A673 (cell line): ENCODE measurements at places on chromosomes 5 and 9. TPM values are rescaled to one million over a fixed set of nuclear protein-coding genes. Genes with fewer than 3 reads are reported as not detected.

ARRDC1 gene
- total RNA-seq, result 13.3 and 18.3 TPM in 2 replicates

AGXT2 gene
- not detected in 2 replicates for total RNA-seq

MARCOL gene
- total RNA-seq, result not detected in 2 replicates

CKMT2 gene
- total RNA-seq, result not detected in 2 replicates

NKD2 gene
- total RNA-seq, result 22.9 and 23.5 TPM in 2 replicates

IL5 gene
- not detected in 2 replicates for total RNA-seq

IFNE gene
- total RNA-seq, result not detected in 2 replicates

QRFP gene
- total RNA-seq, result not detected in 2 replicates

MACIR gene
- total RNA-seq, result 22.3 and 23.4 TPM in 2 replicates

PLPPR1 gene
- not detected in 2 replicates for total RNA-seq

MAP3K1 gene
- 6.3 and 7.2 TPM in 2 replicates for total RNA-seq

ZNF462 gene
- 38.4 and 40.5 TPM in 2 replicates for total RNA-seq

SIL1 gene
- 18.7 and 22.0 TPM in 2 replicates for total RNA-seq

ANKRD18B gene
- not detected in 2 replicates for total RNA-seq
